B cell (primary cell): ENCODE measurements at places on chromosomes 1 and 21. TPM values are rescaled to one million over a fixed set of nuclear protein-coding genes. Genes with fewer than 3 reads are reported as not detected.

GRCh38 chr1:178461104-178461503 is 35.7 kb downstream of the CLEC20A start:
- DNase-seq = no peak

DNA sequence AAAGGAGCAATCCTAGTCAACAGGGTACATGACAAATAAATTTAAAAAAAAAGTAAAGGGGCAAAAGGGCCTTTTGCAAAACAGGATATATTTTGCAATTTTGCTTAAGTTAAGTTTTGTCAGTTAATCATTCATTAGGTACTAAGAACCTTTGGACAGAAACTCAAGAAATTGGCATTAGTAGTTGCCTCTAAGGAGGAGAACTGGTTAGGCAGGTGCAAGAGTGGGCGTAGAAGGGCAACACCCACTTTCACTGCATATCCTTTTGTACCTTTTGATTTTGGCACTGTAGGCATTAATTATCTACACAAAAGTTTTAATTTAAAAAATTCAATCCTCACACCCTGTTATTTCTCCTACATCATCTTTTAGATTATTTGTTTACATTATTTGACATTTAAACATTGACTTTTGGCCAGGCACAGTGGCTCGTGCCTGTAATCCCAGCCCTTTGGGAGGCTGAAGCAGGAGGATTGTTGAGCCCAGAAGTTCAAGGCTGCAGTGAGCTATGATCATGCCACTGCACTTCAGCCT is 4.3 kb downstream of the DDAH1 start:
- DNase-seq = no peak

MSH4 gene
- total RNA-seq = 1.4 and 1.7 TPM in 2 replicates

DNA sequence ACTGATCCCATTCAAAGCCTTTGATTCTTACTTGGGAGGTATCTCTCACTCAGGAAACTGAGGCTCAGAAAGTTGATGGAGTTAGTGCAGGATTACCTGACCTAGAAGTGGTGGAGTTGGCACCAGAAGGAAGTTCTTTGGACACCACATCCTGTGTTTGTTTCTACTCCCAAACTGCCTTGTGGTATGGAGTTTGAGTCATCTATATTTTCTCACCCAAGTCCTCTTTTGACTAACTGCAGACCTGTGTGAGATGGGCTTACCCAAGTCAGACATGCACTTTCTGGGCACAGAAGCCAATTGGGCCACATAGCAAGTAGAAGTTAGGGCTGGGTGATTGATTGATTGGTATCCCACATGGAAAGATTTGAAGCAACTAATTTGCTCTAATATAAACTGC is 36.1 kb downstream of the FGGY start:
- no peak for DNase-seq

LCE4A gene
- total RNA-seq = not detected in 2 replicates

DNA sequence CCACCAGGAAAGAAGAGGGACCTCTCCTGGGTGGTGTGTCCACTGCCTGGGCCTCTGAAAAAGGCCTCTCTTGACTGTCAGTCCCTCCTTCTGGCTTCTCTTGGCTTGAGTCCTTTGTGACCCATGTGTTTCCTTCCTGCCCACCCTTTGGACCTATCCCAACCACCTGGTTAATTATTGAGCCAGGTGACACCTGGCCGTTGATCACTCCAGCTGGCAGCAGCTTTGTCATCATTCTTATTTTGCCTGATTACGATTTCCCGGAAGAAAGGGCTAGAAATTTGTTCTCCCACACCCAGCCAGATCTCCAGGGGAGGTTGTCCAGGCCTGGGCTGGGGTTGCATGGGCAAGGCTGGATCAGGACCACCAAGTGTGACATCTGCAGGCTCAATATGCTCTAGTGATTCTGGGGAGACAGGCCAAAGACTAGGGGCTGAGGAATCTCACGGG is 24.8 kb downstream of the CSF1 start:
- DNase-seq = no peak

DNA sequence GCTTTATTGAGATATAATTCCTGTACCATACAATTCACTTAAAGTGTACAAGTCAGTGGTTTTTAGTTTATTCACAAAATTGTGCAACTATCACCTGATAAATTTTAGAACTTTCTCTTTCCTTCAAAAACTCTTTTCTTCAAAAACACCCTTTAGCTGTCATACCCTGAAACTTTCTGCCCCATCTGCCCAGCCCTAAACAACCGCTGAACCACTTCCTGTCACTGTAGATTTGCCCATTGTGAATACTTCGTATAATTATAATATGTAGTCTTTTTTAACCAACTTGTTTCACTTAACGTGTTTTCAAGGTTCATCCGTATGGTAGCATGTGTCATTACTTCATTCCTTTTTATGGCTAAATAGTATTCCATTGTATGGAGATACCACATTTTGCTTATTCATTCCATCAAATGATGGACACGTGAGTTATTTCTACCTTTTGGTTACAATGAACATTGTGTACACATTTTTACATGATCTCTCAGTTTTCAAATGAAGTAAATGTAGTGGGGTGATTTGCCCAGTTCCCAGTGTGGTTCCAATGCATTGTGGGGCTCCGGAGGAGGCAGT is 37.9 kb downstream of the WNT4 start:
- DNase-seq = no peak

CNR2 gene
- 45.6 and 47.4 TPM in 2 replicates for total RNA-seq

- DNase-seq = peak; percentile 57
These were observed 36.7 kb upstream of the WASF2 start for GRCh38 chr1:27526569-27527222.

GRCh38 chr1:145977486-145978470 is 13.3 kb downstream of the POLR3GL start:
- peak; percentile 88 for DNase-seq

GRCh38 chr21:43305811-43306311 is 121.1 kb downstream of the SIK1 start:
- DNase-seq = no peak

- no peak for DNase-seq
These were observed 36.1 kb upstream of the KHDRBS1 start for GRCh38 chr1:31977385-31978131.

DNA sequence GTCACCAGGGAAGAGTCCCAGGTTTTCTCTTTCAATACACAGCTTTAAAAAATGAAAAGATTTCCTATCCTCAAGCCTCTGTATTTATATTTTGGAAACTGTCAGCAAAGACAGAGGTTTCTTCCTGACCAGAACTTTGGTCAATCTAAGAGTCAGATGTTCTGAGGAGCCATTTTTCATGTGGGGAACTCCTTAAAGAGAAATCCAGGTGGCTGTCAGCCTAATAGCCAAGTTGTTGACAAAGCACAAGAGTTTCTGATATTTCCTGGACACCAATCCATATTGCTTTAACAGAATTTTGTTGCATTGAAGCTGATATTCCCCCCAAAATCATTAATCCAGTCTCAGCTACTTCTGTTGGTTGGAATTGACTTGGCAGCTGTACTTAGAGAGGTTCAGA is 318.6 kb upstream of the NFIA start:
- no peak for DNase-seq
